ENCODE measurements at places on chromosomes 1 and 21.

DNA sequence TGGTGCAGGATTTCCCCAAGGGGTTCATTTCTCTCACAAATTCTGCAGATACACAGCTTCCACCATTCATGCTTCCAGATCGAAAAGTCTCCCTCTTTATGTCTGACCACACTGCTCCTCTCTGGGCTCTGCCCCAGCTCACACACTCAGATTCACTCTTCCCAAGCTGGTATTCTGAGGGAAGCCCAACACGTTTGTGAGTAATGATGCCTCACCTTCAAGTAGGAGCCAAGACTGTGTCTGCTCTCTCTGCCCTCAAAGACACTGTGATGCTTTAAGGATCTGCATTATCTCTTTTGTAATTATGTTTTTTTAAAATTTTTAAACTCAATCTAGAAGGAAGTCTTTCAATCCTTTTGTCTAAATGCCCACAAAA, 19.8 kb downstream of the PRAMEF11 start:
- no peak for DNase-seq

DNA sequence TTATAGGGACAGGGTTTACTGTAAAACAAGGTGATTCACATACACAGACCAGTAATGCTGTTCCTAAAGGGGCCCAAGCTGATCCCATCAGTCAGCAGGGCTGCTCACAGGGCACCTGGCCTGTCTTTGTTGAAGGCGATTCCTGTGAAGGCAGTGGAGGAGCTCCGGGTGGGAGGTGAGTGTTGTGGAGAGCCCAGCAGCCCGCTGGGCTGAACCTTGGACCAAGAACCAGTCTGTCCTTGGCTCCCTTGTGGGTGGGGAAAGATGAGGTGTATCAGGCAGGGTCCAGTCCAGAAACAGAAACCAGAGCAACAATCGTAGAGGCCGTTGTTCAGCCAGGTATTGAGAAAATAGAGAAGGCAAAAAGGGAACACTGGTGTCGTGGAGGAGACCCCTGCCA, 12.5 kb downstream of the PDXK start:
- DNase-seq: no peak

- peak; percentile 41 for DNase-seq
Observed at GRCh38 chr1:156910309-156910782, 10.1 kb upstream of the LRRC71 start.

DNA sequence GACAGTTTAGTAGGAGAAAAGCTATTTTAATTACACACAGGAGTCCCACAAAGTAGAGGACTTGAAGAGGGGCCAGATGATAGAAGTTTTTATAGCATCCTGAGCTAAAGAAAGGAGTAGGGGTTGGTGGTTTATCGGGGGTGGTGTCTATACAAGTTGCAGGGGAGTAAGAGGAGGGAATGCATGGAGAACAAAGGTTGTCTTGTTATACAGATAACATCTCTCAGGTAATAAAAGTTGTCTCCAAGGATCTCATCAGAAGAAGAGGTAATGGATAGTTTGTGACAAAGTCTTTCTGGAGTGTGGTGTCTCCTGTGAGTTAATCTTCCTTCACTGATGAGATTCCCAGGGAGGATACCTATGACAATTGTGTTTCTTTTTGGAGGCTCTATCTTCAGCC, 23.4 kb upstream of the NUF2 start:
- DNase-seq: no peak

DNA sequence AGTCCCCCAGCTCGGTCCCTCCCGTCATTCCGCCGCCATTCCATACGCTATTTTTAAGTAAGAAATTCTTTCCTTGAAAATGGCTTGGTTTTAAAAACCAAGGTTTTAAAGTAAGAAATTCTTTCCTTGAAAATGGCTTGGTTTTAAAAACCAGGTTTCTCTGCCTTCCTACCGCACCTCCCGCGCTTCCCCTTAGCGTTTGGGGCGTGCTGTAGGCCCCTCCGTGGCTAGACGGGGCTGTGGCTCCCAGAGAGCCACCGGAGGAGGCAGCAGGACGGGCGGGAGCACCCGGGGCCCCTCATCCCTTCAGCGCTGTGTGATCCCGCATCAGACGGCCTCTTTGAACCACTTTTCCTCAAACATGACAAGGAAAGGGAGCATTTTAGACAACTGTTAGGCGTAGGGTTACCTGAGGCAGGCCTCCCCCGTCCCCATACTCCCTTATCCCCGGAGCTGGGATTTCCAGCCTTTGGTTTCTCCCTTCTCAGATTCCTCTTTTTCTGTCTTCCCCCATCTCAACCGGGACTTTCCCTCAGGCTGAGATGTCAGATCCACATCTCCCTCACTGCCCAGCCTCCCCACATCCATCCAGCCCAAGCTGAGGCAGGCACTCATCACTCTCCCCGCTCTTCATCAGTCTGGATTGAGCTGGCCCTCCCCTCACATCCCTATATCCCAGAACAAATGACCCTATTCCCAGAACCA, 541 bp upstream of the CD58 start:
- no peak for DNase-seq

DNA sequence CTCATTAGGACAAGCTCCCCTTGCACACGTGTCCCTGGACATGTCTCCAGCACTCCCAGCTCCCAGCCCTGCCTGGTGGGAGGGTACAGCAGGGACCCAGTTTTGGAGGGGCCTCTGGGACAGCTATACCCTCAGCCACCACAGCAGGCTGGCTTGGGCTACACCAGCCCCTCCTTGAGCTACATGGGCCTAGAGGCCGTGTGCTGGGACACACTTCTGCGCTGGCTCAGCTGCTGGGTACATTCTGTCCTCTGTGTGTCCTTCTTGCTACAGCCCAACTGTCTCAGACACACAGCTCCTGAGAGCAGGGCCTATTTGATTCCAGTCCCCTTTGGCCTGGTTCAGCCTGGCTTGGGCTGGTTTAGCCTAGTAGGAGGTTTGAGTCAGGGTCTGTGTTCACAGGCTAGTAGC, 26.7 kb downstream of the DMAP1 start:
- DNase-seq: no peak

DNA sequence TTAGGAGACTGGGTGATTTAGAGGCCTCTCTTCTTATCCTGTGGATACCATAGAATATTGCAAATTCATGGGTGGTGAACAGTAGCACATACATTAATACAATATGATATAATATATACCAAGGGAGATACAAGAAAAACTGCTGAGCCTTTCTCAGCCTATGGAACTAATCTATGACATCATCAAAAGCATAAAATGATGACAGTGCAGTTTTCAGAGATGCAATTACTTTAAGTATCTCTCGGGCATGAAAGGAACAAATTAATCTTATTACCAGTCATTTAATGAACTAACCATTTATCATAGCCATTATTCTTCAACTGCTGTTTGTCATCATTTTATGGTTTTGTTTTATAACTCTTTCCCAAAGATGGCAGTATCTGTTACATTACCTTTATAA, 3.5 kb downstream of the CHODL start:
- no peak for DNase-seq

GRCh38 chr1:110726755-110727154, 52.0 kb upstream of the KCNA3 start:
- DNase-seq: no peak

GRCh38 chr21:44424608-44425306, 30.6 kb upstream of the LRRC3 start:
- DNase-seq: no peak

GRCh38 chr1:154443274-154444013, 38.3 kb downstream of the IL6R start:
- no peak for DNase-seq

DNA sequence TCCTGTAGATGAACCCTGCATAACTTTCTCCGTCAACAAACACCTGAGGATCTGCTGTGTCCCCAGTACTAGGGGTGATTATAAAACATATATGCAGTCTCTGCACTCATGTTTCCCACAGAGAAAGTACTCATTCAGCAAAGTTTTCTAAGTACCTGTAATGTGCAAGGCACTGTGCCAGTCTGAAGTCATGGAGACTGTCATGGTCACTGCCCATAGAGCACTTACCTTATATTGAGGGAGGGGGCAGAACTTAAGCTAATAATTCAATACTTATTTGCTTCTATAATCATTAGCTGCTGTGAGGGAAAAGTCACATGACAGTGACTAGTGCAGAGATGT, 41.2 kb downstream of the MAP3K21 start:
- DNase-seq: no peak

DNA sequence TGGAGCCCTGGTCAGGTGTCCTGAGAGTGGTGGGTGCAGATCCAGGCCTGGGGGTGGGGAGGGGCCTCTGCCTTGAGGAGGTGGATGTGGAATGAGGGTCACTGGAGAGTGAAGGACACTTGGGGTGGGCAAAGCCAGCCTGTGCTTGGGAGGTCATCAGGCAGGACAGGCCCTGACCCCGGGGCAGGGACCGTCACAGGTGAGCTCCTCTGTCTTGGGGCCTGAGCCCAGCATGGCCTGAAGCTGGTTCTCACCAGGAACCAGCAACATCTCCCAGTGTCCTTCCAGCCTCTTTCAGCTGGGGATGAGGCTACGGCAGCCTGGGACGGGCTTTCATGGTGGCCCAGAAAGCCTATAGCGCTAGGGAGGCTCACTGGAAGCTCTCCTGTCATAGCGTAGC, 831 bp upstream of the KRTAP10-2 start:
- no peak for DNase-seq

- no peak for DNase-seq
Observed at GRCh38 chr1:16254263-16254928, 17.4 kb upstream of the CPLANE2 start.

GRCh38 chr1:173333581-173333980, 126.5 kb upstream of the TNFSF4 start:
- DNase-seq: no peak

DNA sequence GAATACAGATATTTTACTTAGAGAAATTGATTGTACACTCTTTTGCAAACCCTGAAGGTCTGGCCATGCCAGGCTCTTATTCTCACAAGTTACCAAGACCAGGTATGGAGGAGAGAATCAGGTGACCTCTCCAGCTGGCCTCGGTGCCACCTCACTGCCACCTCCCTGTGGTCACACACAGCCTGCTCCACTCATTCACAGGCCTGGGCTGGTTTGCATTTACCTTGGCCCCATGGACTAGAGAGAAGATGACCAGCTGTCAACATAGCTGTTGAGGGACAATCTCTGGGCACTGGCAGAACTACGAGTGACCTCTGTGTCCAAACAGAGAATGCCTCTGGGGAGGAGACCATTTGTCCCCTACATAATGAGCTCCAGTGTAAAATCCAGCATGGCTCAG, 291.2 kb upstream of the RUNX1 start:
- DNase-seq: no peak

DNA sequence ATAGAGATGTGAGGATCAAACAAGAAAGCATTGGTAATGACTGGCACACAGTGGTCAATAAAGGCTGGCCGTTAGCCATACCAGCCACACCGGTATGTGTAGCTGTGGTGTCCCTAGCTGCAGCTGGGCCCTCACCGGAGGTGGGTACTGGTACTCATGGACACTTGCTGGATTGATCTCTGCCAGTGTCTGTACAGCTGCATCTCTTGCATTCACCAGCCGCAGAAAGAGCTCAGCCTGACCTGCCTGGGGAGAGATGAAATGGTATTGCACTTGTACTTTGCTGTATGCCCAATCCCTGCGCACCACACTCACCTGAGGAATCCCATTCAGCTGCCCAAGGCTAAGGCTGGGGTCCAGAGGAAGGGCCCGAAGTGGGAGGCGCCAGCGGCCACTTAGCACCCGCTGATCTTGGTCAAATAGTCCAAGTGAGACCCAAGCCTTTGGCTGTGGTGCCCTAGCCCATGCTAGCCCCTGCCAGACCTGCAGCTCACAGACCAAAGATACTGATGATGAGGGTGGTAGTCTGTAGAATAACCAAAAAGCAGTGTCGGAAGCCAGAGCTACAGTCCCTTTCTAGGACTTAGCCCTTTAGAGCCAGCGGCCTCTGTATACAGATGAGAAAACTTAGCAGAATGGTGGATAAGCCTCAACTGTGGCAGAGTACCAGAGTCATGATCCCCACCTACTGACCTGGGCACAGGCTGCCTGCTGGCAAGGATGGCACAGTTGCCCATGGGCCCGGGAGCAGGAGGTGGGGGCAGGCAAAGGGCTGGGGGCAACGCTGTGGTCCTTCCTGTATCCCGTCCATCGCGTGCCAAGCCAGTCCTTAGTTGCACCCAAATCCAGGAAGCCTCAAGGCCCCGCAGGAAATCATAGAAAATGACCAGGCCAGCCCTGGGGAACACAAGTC, 3.0 kb downstream of the CCDC17 start:
- no peak for DNase-seq

DNA sequence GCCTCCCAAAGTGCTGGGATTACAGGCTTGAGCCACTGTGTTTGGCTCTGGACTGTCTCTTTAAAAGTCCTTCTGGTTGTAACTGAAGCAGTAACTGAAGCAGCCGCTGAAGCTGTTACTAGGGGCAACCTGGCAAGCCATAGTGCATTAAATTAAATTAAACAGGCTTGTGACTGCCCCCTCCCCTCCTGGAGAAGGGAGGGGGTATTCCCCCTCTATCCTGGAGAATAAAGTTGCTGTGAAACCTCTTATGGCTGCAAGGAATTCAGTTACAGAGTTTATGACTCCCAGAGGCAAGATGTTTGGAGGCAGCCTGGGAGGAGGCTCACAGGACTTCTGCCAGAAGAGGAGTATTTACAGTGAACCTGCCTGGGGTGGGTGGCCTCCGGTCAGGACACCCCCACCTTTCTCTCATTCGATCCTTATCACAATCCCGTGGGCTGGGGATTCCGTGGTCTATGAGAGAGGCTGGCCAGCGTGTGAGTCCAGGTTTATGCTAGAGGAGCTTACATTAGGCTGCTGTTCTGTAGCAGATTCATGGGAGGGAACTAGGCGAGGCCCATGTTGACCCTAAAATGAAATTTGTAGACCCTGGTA, 8.3 kb downstream of the TTC22 start:
- DNase-seq: no peak

GRCh38 chr1:165610866-165611265, 20.2 kb upstream of the MGST3 start:
- DNase-seq: no peak

GRCh38 chr1:198166900-198167299, 10.1 kb downstream of the NEK7 start:
- no peak for DNase-seq

DNA sequence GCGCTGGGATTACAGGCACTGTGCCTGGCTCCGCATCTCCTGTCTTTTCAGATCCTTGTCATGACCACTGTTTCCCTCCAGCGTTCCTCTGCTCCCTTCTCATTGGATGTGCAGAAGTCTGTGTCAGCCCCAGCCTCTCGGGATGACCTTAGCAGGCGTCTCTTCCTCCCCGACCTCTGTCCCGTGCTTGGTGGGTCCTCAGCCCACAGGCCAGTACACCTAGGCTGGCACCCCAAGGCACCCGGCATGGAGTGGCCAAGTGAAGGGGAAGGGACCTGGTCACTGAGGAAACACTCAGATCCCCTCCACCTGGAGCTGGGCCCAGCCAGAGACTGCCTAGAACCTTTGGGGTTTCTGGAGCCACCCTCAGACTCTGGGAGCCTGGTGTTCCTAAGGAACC, 2.4 kb upstream of the CLCNKB start:
- DNase-seq: no peak

- DNase-seq: no peak
Observed at GRCh38 chr1:50851034-50851433, 109.0 kb downstream of the FAF1 start.

DNA sequence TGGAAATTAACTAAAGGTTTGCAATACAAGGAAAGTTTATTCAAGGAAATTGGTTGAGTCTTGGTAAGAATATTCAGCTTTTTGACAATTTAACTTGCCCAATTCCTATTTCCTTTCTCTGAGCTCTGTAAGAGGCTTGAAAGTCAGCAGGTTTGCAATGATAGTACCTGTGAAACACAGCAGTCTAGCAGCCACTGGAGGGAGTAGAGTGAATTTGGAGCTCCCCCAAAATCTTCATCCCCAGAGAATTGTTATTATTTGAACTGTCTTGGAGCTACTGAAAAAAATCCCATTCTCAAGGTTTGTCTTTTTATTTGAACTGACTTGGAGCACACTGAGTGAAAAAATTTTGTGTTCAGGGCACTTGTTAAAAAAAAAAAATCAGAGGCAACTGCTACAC, 654.2 kb upstream of the PKN2 start:
- DNase-seq: no peak
